ENCODE measurements at places on chromosomes 11 and 22.

DNA sequence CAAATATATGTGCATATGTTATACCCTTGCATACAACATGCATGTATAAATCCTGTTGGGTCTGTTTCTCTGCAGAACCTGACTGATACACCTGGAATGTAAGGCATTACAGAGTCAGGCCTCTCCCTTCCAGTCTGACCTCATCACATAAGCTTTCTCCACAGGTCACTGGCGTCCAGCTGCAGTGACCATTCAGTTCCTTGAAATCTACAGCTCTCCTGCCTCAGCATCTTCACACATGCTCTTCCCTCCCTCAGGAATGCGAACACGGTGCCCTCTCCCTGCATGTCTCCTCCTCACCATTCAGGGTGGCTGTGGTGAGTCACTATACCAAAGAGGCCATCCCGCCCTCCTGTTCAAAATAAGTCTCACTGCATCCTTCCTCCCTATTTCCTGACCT, 657.8 kb upstream of the B3GAT1 start:
- no peak for DNase-seq

GRCh38 chr11:12141283-12141682, 30.9 kb downstream of the MICAL2 start:
- DNase-seq: no peak

DNA sequence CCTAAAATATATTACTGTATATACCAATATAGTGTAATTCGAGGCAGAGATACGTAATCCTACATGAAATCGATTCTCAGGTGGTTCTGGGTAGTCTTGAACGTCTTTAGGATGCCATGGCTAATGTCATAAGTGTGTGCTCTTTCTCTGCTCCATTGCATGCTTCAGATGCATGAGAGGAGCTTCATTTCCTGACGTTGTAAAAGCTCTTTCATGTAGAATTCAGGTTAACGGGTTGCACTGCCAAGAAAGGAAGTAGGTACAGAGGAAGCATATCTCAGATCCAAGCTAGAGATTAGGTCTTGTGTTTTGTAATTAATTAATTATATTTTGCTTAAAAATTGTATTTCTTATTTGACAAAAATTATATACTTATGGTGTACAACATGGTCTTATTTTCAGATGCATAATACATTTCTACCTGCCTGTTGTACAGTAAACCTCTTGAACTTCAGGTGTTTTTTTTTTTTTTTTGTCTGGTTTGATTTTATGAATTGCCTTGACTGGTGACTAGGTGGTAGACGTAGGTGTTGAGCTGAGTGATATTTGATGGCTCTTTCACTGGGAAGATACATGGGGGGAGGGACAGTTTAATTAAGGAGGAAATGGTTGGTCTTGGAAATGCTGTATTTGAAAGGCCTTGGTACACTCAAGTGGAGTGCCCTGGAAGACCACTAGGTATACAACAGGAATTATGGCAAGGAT, 9.3 kb downstream of the NUP50 start:
- DNase-seq: no peak

DNA sequence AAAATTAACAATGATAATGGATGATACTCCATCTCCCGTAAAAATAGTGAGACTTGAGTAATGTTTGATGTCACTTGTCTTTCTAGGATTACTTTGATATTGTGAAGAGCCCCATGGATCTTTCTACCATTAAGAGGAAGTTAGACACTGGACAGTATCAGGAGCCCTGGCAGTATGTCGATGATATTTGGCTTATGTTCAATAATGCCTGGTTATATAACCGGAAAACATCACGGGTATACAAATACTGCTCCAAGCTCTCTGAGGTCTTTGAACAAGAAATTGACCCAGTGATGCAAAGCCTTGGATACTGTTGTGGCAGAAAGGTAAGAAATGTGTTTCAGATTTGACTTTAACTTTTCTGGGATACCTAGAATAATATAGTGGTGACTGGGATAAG, 48.0 kb upstream of the L3MBTL2 start:
- DNase-seq: no peak

DNA sequence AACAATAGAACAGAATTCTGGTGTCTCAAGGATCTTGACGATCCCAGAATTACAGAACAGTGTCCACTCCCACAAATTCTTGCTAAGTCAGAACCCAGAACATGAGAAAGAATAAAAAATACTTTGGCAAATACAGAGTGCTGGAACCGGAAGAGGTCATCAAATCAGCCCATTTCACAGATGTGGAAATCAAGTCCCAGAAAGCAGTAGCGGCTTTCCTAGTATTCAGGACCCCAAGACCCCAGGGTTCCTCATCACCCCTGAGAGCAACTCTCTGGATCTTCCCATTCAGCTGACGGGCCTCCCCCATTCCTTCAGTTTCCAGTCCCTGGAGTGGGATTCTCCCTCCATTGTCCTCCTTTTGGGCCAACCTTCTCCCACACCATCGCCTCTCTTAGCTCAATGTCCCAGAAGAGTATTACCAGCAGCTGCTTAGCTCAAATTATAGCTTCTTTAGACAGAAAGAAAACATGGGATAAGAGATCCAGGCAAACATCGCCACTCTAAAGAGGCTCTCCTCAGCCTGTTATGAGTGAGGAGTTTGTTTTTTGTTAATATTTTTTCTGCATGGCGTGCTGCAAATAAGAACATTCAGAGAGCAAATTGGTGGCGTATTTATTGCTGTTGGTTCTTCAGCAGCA, 268.3 kb downstream of the MN1 start:
- no peak for DNase-seq

GRCh38 chr11:22556381-22556780, 69.2 kb downstream of the FANCF start:
- no peak for DNase-seq

DNA sequence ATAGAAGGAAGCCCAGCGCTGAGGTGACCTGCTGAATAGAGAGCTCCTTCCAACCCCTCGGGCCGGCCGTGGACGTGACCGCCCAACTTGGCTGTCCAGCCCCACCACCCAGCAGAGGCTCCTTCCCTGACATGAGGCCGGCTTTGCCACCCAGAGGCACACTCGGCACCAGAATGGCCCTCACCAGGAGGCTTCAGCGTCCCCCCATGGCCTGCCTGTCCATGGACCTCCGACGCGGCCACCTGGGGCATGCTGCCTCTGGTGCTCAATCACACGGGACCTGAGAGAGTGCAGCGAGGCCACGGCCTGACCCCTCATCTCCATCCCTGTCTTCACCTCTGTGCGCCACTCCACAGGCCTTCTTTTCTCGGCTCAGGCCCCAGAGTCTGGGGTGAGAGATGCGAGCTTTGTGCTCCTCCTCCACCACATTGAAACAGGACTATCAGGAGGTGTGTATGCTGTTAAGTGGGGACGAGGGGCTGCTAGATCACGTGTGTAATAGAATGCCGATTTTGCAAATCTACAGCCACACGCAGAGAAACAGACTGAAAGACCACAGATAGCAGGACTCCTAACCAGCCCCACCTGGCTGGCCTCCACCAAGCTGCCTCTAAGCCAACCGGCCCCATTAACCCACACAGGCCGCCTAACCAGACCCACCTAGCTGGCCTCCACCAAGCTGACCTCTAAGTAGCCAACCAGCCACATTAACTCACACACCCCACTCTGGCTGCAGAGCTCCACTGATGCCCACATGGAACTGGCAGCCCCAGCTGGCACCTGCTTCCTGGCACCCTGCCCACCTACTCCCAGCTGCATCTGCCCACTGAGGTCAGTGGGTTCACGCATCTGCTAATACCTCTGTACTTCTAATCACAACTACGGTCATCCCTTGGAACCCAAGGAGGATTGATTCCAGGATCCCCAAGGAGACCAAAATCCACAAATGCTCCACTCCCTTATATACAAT, 20.7 kb downstream of the LINC01488 start:
- no peak for DNase-seq

GRCh38 chr11:59138643-59139042, 4.0 kb upstream of the FAM111A start:
- DNase-seq: no peak

DNA sequence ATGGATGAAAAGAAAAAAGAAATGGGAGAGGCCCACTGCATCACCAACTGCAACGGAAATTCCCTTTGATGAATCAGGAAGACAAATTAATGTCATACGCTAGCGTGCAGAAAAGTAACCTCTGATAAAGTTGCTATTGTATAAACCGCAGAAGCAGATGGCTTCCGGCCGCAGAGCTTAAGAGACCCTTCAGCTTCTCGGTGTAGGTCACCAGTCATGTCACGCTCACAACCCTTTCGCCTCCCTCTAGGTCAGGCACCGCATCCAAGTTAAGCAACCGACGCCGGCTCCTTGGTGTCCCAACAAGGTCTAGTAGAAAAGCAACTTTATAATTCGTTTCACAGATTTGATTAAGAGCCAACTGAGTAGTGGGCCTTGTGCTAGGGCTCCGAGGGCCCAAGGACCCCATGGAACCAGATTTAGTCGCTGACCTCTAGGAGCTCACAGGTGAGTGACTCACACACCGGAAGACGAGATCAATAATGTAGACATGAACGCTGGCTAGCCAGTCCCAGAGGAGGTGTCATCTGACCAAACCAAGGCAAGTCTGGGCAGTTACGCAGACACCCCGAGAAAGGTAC, 1.2 kb upstream of the ZFP91 start:
- DNase-seq: no peak

DNA sequence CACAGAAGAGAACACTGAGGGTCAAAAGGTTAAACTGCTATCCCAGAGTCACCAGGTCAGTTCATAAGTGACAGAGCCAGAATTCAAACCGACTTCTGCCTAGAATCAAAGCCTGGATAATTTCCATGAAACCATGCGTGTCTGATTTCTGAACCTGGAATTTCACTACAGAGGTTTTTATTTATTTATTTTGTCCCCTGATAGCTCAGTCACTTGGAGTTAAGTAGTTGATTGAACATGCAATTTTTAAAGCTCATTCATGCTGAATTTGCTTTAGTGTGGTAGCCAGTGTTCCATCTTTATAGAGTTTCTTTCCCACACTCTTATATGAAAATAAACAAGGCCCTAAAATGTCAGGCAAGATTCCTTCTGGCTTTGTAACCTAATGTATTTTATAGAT, 93.2 kb downstream of the NAV2 start:
- no peak for DNase-seq

DNA sequence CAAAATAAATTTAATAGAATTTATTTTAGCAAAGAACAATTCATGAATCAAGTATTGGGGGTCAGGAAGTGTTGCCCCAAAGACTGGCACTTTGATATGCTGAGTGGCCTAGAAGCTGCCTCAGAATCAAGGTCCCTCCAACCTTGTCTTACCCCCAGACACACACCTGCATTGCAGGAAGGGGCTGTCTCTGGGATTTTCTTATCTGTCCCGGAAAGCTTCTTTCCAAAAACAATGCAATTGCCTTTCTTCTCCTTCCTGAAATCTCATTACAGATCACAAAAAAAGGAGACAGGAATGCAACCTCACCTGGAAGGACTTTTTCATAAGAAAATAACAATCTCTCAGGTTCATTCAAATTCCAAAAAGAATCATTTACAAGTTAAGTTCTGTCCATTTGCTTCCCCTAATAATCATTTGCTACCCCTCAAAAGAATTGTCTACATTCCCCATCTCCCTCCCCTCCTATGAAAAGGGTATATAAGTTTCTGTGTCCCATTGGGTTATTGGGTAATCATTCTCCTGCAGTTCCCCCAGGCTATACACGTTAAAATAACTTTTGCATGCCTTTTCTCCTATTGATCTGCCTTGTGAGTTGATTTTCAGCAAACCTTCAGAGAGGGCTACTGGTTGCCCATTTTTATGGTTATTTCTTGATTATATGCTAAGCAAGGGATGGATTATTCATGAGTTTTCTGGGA, 21.3 kb downstream of the OR10A6 start:
- DNase-seq: no peak

- DNase-seq: no peak
Measured at GRCh38 chr22:45960477-45961386, 16.2 kb downstream of the WNT7B start.

DNA sequence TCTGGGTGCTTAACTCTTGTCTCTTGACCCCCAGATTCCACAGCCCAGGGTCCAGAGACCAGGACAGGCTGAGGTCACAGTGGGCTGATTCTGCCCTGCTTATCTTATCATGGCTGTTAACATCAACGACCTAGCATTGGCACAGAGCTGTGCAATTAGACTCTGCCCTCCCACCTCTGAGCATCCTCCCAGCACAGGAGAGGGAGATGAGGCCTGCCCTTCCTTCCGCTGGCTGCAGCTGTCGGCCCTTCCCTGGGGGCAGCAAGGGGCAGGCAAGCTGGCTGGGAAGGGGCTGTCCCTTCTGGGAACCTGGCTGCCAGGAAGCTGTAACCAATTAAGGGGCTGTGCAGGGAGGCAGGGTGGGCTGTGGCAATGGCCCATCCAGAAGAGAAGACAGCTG, 22.5 kb downstream of the LRRC10B start:
- DNase-seq: no peak

DNA sequence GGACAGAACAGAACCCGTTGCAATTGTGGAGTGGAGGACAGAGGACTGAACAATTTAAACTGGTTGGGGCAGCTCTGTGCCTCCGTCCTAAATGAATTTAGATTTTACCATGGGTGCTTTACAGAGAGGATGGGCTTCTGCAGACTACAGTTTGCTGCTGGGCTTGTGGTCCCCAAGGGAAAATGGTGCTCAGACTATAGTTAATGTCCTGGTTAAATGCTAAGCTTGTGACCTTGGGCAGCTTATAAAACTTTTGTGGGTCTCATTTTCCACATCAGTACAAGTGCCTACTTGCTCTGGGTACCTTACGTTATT, 355.2 kb upstream of the NARS2 start:
- DNase-seq: no peak

- no peak for DNase-seq
Measured at GRCh38 chr22:17753401-17753989, 20.8 kb downstream of the BID start.

- no peak for DNase-seq
Measured at GRCh38 chr11:75161506-75162095, 10.7 kb downstream of the SLCO2B1 start.

- no peak for DNase-seq
Measured at GRCh38 chr11:64864473-64865285, 13.7 kb downstream of the EHD1 start.

DNA sequence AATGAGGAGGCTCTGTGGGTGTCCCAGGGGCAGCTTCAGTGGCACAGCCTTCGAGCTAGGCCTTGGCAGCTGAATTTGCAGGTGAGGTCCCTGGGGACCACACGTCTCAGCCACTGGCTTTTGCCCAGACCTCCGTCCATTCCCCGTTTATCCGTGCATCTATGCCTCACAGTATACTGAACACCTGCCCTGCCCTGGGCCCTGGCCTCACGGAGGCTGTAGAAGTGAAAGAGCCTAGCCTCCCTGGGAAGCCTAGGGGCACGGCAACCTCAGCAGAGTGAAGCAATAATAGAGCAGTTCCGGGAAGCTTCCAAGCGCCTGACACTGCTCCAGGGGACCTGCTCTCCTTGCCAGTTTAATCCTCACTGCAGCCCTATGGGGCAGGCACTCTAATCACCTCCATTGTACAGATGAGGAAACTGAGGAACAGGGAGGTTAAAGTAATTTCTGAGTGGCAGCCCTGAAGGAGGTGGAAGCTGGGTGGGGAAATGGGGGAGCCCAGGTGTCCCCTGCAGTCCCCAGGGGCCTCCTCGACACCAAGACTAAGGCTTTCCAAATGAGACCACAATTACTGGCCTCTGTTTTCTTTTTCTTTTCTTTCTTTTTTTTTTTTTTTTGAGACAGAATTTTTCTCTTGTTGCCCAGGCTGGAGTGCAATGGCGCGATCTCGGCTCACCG, 2.7 kb upstream of the NFAM1 start:
- no peak for DNase-seq

- DNase-seq: peak; percentile 30
Measured at GRCh38 chr11:69943066-69943465, 123.8 kb upstream of the FGF3 start.

- no peak for DNase-seq
Measured at GRCh38 chr11:94305146-94305545, 766 bp downstream of the IZUMO1R start.
